H9 (cell line): ENCODE measurements at places on chromosomes 5 and 9. TPM values are rescaled to one million over a fixed set of nuclear protein-coding genes. Genes with fewer than 3 reads are reported as not detected.

- DNase-seq: no peak
- no peaks in the 10 kb centered on the region for H3K36me3 ChIP-seq
- H3K4me1 ChIP-seq: peaks cover 7% of the 10 kb centered on the region; the same call in 1 of the 2 replicates
- H3K27ac ChIP-seq: no peak overlapping the region
- peak overlapping the region; percentile 47; the same call in 2 of the 3 replicates for H3K4me3 ChIP-seq
Observed at GRCh38 chr5:6700685-6701355, 12.4 kb upstream of the TENT4A start.

GRCh38 chr5:64958757-64959391 lies 190.1 kb downstream of the CWC27 start:
- no peaks in the 10 kb centered on the region for H3K4me1 ChIP-seq
- no peak for DNase-seq
- H3K36me3 ChIP-seq: peaks cover 11% of the 10 kb centered on the region
- H3K4me3 ChIP-seq: no peak overlapping the region
- no peak overlapping the region for H3K27ac ChIP-seq

GRCh38 chr9:27851858-27852257 lies 278.6 kb upstream of the C9orf72 start:
- H3K27me3 ChIP-seq: no peaks in the 10 kb centered on the region
- H3K4me1 ChIP-seq: no peaks in the 10 kb centered on the region; the same call in 1 of the 2 replicates
- no peaks in the 10 kb centered on the region for H3K36me3 ChIP-seq
- DNase-seq: no peak

- H3K4me3 ChIP-seq: no peak overlapping the region
- no peak overlapping the region for H3K27ac ChIP-seq
- H3K27me3 ChIP-seq: no peaks in the 10 kb centered on the region; the same call in 1 of the 2 replicates
- H3K4me1 ChIP-seq: no peaks in the 10 kb centered on the region
- DNase-seq: no peak
- H3K36me3 ChIP-seq: no peaks in the 10 kb centered on the region
Observed at GRCh38 chr9:111966124-111966723, 69.6 kb downstream of the UGCG start.

DNA sequence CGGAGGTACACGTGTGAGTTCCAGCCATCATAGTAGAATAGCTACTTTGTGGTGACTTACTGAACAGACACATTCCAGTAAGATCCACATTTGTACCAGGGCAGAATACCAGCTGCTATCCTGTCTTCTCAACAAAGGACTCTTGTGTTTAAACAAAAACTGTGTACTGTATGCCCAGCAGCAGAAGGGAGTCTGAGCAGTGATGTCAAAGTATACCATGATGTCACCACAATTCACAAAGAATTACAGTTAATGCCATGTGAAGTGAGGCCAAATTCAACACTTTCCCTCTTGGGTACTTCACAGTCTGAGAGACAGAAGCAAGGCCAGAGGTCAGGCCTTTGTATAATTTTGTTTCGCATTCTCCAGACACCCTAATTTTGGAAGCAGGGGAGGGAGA lies 137.0 kb downstream of the ADAMTSL1 start:
- no peak overlapping the region for H3K27ac ChIP-seq
- no peak overlapping the region for H3K4me3 ChIP-seq
- H3K27me3 ChIP-seq: no peaks in the 10 kb centered on the region
- DNase-seq: no peak

Gene SLC27A6
- total RNA-seq: 3.0 and 3.3 TPM in 2 replicates

Gene CLIC3
- 0.29 and 0.31 TPM in 2 replicates for total RNA-seq
